CD4-positive, alpha-beta T cell treated with Interleukin-6 at 100 ng/mL for 8 hours (primary cell): ENCODE measurements at places on chromosomes 4 and X.

- no peak for DNase-seq
These were observed 89.8 kb downstream of the PDGFRA start for GRCh38 chr4:54318904-54319303.

DNA sequence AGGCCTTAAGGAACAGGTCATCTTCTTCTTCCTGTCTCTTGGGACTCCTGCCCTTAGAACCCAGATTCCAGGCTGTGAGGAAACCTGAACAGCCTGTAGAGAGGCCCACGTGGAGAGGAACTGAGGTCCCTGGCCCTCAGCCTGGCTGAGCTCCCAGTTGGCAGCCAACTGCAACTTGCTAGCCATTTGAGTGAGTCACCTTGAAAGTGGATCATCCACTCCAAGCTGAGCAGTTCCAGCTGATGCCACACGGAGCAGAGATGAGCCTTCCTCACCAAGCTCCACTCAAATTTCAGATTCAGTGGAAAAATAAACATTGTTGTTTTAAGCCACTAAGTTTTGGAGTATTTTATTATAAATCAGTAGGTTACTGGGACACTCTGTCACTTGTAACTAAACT, 392.5 kb downstream of the BCOR start:
- DNase-seq, result no peak

DNA sequence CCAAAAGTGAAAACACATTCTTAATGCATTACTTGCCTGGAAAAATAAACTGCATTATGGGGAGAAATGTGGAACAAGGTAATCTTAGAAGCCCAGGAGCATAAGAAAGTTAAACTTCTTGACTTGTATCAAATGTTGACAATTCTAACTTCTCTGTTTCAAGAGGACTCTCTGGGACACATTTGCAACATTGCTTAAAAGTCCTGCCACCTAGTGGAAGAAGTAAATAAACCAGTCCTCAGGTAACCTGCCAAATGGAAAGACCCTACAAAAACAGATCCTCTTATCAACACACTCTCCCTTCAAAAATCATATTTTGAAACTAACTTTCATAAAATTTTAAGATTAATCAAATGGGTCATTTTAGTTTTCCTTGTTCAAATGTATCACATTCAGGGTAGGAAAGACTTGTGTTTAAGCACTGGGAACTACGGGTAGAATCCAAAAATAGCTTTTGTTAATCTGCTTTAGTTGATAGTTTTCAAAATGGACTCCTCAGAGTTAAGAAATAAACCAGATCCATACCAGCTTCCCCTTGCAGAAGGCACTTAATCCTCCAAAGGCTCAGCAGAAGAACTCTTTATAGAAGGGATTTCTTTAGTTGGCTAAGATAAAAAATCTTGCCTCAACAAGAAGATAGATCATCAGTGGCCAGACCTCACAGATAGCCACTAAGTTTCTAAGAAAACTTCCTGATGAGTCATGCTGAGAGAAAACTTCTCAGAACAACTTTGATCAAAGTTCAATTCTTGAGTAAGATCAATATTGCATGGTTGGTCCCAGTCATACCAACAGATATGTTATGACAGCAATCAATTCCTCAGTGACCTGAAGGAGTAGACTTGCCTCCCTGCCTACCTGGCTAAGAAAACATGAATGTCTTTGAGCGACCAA, 141.7 kb downstream of the HHIP start:
- no peak for DNase-seq

DNA sequence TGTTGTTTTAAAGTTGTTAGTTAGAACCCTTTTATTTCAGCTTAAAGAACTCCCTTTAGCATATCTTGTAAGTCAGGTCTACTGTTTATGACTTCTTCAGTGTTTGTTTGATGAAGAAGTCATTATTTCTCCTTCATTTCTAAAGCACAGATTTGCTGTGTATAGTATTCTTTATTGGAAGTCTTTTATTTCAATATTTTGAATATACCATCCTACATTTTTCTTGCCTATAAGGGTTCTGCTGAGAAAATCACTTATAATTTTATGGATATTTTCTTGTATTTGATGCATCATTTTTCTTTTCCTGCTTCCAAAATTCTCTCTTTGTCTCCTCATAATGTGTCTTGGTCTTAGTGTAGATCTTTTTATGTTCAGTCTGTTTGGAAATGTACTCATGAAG, 134.5 kb downstream of the CPXCR1 start:
- DNase-seq, result no peak

DNA sequence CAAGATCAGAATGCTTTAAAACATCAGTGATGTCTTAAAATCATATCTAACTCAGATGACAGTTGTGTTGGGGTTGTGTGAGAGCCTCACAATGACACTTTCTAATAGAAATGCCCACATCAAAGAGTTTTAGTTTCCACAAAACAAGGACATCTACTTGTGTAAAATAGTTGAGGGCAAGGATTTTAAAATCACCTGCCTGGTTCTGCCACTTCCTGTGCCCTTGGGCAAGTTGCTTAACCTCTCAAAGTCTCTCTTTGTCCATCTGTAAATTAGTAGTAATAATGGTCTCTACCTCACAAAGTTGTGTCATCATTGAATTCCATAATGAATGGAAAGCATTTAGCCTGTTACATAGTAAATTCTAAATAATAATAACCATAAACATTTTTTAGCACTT, 41.9 kb upstream of the RELL1 start:
- DNase-seq, result no peak

- DNase-seq, result no peak
These were observed 67.5 kb downstream of the CAMK2D start for GRCh38 chr4:113694008-113694407.

GRCh38 chr4:172356016-172356415, 542.8 kb downstream of the GALNTL6 start:
- no peak for DNase-seq

GRCh38 chr4:56907489-56908205, at the start of gene REST:
REST (plus strand) TSS chr4:56907900; CDS start chr4:56910639, 2,739 bp downstream.
- DNase-seq, result peak; percentile 78

DNA sequence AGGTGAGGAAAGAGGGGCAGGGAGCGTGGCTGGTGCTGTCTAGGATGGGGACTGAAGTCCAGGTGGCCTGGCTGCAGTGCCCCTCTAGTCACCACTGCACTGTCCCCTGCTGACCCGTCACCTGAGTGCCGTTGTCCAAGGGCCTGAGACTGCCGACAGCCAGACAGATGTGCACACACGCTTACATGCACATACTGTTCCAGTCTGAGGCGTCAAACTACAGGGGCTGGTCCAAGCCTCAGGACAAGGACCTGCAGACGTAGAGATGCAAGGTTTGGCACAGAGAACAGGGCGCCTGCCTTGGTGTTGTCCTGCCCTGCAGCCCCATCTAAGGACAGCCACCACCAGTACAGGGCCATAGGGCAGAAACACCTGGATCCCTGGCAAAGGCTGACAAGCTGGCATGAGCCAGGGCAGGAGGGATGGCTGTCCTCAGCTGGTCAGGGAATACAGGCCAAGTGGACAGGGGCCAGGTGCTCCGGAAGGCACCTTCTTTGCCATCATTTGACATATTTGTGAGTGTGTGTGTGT, 1.7 kb downstream of the SLC2A9 start:
- no peak for DNase-seq

- no peak for DNase-seq
These were observed 22.3 kb downstream of the QRFPR start for GRCh38 chr4:121358473-121358872.
